ENCODE measurements at places on chromosomes 16 and 17.

DNA sequence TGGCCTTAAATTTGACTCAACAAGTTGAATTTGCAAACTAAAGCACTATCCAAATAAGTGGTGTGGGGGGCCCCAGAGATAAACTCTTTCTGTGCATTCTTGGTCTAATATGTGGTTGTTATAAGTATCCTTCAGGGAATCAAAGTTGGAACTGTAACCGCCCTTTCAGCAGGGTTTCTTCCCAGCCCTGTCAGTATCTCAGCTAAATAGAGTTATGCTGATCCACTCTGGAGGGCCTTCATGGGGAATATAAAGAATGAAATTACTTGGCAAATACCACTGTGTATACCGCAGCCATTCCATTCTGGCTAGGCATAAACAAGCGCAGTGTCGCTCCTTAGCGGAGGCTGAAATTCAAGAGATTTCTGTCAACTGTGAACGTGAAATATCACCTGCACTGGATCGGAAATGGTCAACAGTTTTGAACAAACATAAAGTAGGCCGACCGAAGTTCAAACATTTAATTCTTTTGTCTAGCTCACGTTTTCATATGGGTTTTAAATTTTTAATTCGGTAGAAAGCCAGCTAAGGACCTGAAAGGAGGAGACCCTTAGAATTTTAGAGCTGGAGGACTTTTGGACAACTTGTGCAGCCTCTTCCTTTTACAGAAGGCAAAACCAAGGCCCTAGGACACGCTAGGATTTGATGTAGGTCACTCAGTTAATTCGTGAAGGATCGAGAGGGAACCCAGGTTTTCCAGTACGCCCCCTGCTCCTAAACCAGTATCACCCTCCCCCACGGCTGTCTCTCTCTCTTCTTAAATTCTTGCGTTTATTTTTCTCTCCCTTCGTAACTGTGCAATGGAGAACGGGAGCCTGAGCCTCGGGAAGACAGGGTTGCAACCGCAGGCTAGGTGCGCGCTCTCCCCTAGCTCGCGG, 74.7 kb downstream of the CHD9 start:
- no peak for DNase-seq

- DNase-seq, result no peak
Measured at GRCh38 chr16:1809281-1809801, 15.8 kb upstream of the IGFALS start.

DNA sequence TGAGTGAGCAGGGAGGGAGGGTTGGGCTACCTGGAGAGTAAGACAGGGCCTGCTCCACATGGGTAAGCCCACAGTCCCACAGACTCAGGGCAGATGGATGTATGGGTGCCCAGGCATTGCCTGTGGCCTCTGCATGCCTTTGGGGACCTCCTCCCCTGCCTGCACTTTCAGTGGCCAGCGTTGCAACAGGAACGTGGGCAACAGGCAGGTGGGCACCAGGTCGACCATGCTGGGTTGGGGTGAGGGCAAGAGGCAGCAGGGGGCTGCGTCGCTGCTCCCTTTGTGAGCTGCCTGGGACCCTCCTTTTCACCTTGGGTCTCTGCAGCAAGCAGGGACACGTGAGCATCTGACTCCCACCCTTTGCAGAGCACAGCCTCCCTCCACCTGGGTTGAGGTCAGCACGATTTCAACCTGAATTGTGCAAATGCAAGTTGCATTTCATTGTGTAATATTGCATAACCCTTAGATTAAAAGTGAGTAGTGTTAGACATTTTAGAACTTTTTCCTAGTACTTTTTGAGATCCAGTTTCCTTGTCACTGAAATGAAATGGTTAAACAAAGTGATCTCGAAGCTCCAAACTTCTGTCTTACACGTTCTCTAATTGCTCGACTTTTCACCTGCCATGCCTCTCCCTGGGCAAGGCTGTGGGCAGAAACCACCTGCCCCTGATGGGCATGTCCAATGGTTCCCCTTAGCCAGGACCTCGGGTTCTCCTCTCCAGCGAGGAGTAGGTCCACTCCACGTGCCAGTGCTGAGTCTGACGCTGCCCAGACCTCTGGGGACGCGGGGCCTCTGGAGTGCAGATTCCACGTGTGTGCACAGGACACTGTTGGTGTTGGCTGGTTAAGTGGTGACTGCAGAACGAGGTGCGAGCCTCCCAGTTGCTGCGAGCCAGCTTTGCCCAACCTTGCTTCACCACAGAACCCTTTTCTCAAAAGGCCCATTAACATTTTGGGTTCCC, 32.9 kb upstream of the IL17C start:
- no peak for DNase-seq

- DNase-seq, result no peak
Measured at GRCh38 chr17:40450175-40450574, 6.9 kb downstream of the IGFBP4 start.

DNA sequence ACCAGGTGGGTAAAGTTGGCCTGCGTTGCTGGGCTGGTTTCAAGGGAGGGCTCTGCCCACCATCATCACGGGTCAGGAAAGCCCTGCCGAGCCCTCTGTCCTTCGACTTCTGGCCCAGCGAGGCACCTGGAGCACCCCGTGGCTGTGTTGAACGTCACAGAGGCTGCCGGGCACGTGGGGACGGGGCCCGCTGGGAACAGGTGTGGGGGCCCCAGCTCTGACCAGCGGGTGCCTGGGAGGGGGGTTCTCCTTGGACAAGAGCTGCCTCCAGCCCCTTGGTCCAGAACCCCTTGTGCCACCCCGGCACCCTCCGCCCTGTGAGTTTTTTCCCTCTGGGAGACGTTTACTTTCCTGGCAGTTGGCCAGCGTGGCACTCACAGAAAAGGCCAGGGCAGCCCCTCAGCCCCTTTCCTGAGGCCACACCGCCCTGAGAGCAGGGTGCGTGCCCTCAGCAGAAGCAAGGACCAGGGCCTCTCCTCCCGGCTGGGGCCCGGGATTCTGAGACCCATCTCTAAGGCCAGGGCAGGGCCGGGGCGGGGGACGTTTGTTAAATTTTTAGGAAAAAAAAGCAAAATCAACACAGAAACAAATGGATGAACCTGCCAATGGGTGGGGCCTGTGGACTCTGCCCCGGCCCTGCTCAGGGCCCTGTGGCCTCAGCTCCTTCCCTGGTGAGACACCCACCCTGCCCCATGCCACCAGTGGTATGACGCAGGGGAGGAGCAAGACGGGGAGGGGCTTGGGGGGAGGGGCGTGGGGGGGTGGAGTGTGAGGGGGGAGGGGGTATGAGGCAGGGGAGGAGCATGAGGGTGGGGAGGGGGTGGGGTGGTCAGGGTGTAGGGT, 31.3 kb upstream of the GNG13 start:
- no peak for DNase-seq

- DNase-seq, result no peak
Measured at GRCh38 chr17:59844884-59845594, 47.7 kb downstream of the TUBD1 start.

GRCh38 chr16:51166541-51166940, 15.5 kb upstream of the SALL1 start:
- no peak for DNase-seq

- DNase-seq, result no peak
Measured at GRCh38 chr16:86093801-86094750, 195.1 kb downstream of the IRF8 start.
